ENCODE measurements at places on chromosomes 4 and X. TPM values are rescaled to one million over a fixed set of nuclear protein-coding genes. Genes with fewer than 3 reads are reported as not detected.
A peak's percentile ranks its signal among the peaks of the same experiment; 100 is the strongest.

The PCDH11X gene
- not detected for total RNA-seq

The GABRG1 gene
- 0.05 TPM for total RNA-seq

The NEUROG2 gene
- total RNA-seq, result not detected

The HSPA4L gene
- total RNA-seq, result 1.6 TPM

- peaks cover 2% of the 10 kb centered on the region for H3K36me3 ChIP-seq
- DNase-seq, result no peak
- no peak overlapping the region for H3K27ac ChIP-seq
- H3K4me3 ChIP-seq, result no peak overlapping the region
Observed at GRCh38 chrX:102835504-102836146, 101.4 kb upstream of the RAB40AL start.

- no peak overlapping the region for H3K27ac ChIP-seq
- H3K36me3 ChIP-seq, result no peaks in the 10 kb centered on the region
- H3K27me3 ChIP-seq, result no peaks in the 10 kb centered on the region
- no peak for DNase-seq
- no peaks in the 10 kb centered on the region for H3K4me1 ChIP-seq
Observed at GRCh38 chrX:65406532-65406931, 128.1 kb downstream of the LAS1L start.

DNA sequence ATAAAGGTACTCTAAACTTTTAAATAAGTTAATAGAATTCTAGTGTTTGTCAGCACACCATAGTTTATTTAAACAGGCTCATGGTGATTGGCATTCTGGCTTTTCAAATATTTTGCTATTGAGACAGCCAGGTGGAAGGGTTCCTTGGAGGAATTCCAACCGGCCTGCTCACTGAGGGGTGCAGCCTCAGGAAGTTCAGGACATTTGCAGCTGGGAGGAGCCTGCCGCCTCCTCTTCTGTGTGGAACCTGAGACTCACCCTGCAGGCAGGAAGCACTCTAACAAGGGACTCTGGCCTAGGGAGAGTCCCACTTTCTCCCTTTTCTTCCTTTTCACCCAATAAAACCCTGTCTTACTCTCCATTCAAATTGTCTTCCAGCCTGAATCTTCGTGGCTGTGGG is 1328.0 kb downstream of the FSTL5 start:
- H3K4me1 ChIP-seq, result no peaks in the 10 kb centered on the region
- H3K4me3 ChIP-seq, result no peak overlapping the region

DNA sequence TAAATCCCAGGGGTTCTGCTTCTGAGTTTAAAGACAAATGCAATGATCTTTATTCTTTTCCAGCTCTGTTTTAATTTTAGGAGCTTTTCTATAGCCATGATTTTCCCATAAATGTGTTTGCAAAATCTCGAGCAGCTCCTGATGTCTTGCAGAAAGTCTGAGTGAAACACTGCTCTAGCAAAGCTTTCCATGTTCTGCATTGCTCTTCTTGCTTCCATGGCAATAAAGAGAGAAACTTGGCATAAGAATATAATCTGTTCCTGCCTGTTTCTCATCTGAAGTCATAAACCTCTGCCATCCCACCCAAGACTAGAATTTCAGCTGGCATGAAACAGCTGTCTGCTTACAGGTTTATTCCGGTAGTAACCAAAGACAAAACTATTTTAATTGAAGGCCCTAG is 254.5 kb downstream of the SPRY1 start:
- H3K4me1 ChIP-seq, result peaks cover 9% of the 10 kb centered on the region
- no peaks in the 10 kb centered on the region for H3K27me3 ChIP-seq
- no peaks in the 10 kb centered on the region for H3K36me3 ChIP-seq
- H3K27ac ChIP-seq, result no peak overlapping the region

GRCh38 chr4:127778102-127778501 is 4.0 kb upstream of the HSPA4L start:
- H3K4me1 ChIP-seq, result peaks cover 9% of the 10 kb centered on the region
- DNase-seq, result no peak
- no peak overlapping the region for H3K4me3 ChIP-seq
- H3K36me3 ChIP-seq, result no peaks in the 10 kb centered on the region
- no peak overlapping the region for H3K27ac ChIP-seq

DNA sequence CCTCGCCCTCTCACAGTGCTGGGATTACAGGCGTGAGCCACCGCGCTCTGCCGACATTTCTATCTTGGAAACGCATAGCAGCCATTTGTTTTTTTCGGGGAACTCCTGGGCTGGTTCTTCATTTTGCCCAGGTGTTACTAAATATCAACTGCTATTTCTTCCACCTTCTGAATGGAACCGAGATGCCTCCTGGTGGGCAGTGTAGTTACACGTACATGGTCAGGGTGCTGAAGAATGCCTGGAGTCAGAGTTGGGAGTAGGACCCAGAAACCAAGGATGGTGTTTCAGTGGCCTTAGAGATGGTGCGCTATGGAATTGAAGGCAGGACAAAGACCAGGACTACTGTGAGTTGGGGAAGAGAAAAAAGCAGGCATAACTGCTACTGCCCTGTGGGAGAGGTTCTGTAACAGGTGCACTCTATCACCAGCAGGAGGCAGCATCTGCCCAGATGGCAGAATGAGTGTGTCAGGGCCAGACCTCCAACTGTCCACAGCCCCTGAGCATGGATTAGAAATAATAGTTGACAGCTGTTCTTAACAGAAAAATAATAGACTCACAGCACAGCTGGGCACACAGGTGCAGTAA is 81.7 kb downstream of the ZC4H2 start:
- DNase-seq, result peak; percentile 35
- H3K36me3 ChIP-seq, result no peaks in the 10 kb centered on the region
- no peak overlapping the region for H3K27ac ChIP-seq
- H3K4me3 ChIP-seq, result no peak overlapping the region

DNA sequence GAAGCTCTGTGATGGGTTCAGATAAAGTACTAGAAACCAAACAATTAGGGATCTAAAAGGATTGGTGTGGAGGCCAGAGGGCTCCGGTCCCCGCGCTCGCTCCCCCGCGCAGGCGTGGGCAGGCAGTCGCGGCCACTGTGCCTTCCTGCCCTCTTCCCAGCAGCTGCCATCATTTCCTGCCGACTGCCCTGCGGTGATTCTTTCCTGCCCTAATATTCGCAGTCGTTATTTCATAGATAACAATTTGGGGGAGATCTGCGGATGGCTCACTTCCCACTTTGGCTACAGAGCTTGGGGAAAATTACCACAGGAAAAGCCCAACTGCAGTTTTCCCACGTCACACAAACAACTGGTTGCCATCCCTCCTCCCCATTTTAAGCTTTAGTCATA is 2.2 kb downstream of the GRIA2 start:
- DNase-seq, result no peak
- no peak overlapping the region for H3K27ac ChIP-seq
- H3K27me3 ChIP-seq, result peaks cover 24% of the 10 kb centered on the region
- H3K4me1 ChIP-seq, result peaks cover 3% of the 10 kb centered on the region
- no peaks in the 10 kb centered on the region for H3K36me3 ChIP-seq

DNA sequence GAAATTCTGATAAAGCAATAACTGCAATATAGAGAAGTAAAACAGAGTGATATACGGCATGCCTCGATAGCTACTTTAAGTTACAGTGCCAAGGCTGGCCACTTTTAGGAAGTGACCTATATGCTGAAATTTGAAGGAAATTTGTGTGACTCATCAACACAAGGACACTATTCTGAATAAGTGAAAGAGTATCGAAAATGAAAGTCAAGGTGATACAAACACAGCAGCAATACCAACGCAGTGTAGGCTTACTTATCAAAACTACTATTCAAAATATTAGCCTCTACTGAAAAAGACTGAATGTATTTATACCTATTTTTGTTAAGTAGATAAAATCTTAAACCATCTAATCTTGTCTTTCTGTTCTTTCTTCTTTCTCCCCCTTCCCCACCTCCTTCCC is 459.9 kb upstream of the GNPDA2 start:
- H3K4me1 ChIP-seq, result no peaks in the 10 kb centered on the region
- H3K27me3 ChIP-seq, result no peaks in the 10 kb centered on the region
- H3K27ac ChIP-seq, result no peak overlapping the region
- H3K36me3 ChIP-seq, result no peaks in the 10 kb centered on the region
- DNase-seq, result no peak

DNA sequence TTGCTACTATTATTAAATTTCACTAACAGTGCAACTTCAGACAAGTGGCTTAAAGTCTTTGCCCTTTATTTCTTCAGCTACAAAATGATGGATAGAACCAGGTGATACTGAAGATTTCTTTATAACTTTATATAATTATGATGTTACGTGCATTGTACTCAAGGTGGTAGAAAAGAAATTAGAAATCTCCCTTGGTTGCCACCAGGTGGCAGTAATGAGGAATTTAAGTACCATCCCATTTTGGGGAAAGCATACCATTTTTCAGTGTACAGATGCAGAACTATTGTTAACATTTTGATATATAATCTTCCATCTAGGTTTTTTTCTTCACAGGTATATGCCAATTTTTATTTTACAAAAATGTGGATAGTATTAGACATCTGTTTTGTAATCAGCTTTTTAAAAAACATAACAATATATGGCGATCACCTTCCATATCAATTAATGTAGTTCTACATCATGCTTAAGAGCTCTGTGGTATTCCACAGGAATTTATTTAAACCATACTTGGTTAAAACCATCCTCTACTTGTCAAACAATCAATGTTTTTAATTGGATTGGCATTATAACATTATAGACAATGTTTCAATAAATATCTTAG is 37.7 kb upstream of the RAB33B start:
- no peak overlapping the region for H3K27ac ChIP-seq
- no peak for DNase-seq
- H3K27me3 ChIP-seq, result no peaks in the 10 kb centered on the region
- no peak overlapping the region for H3K4me3 ChIP-seq
- peaks cover 7% of the 10 kb centered on the region for H3K4me1 ChIP-seq

DNA sequence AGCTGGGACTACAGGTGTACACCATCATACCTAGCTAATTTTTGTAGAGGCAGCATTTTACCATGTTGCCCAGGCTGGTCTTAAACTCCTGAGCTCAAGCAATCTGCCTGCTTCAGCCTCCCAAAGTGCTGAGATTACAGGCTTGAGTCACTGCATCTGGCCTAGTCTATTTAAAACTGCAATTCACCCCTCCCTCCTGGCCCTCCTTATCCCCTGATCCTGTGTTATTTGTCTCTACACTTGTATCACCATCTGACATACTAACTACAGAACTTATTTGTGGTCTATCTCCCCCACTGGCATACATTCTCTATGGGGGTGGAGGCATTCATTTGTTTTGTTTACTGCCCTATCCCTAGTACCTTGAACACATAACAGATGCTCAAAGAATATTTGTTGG is 23.7 kb downstream of the CC2D2A start:
- no peaks in the 10 kb centered on the region for H3K36me3 ChIP-seq
- no peaks in the 10 kb centered on the region for H3K4me1 ChIP-seq
- no peak overlapping the region for H3K27ac ChIP-seq
- DNase-seq, result no peak
- no peak overlapping the region for H3K4me3 ChIP-seq

DNA sequence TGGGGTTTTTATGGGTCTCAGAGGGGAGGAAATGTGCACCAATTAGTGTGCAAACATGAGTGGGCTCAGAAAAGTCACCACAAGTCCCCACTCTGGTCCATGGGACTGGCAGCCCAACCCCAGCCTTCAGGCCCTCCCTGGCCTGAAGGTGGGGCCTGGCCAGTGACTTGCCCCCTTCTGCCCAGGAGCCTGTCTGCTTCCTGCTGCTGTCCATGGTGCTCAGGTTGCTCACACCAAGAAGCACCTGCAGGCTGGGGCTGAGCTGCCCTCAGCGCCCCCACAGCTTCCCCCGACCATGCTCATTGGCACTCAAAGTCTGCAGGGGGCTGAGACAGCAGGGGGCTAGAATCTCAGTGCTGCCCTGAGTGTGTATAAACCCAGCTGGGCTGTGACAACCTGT is 30.6 kb upstream of the GC start:
- no peak overlapping the region for H3K4me3 ChIP-seq
- peaks cover 4% of the 10 kb centered on the region for H3K4me1 ChIP-seq
- no peak for DNase-seq
- H3K27me3 ChIP-seq, result no peaks in the 10 kb centered on the region
- H3K36me3 ChIP-seq, result no peaks in the 10 kb centered on the region

GRCh38 chr4:144594471-144594986 is 51.4 kb upstream of the HHIP start:
- no peaks in the 10 kb centered on the region for H3K36me3 ChIP-seq
- no peak overlapping the region for H3K27ac ChIP-seq
- no peak for DNase-seq
- H3K4me3 ChIP-seq, result no peak overlapping the region

GRCh38 chrX:150150076-150150779 is 211.9 kb upstream of the EOLA2 start:
- H3K27me3 ChIP-seq, result no peaks in the 10 kb centered on the region
- H3K4me3 ChIP-seq, result no peak overlapping the region
- DNase-seq, result no peak
- H3K36me3 ChIP-seq, result no peaks in the 10 kb centered on the region
- no peaks in the 10 kb centered on the region for H3K4me1 ChIP-seq

GRCh38 chr4:37463033-37463856 is 218.7 kb downstream of the NWD2 start:
- H3K4me3 ChIP-seq, result no peak overlapping the region
- no peak overlapping the region for H3K27ac ChIP-seq
- H3K27me3 ChIP-seq, result no peaks in the 10 kb centered on the region
- H3K36me3 ChIP-seq, result no peaks in the 10 kb centered on the region
- no peaks in the 10 kb centered on the region for H3K4me1 ChIP-seq
- no peak for DNase-seq

GRCh38 chr4:42167709-42168108 is 15.3 kb upstream of the BEND4 start:
- H3K27me3 ChIP-seq, result no peaks in the 10 kb centered on the region
- no peak overlapping the region for H3K4me3 ChIP-seq
- no peak overlapping the region for H3K27ac ChIP-seq

GRCh38 chrX:137366018-137366633 is 199.8 kb upstream of the ZIC3 start:
- no peak overlapping the region for H3K4me3 ChIP-seq
- H3K36me3 ChIP-seq, result no peaks in the 10 kb centered on the region
- H3K27me3 ChIP-seq, result no peaks in the 10 kb centered on the region
- no peak overlapping the region for H3K27ac ChIP-seq

- no peak overlapping the region for H3K27ac ChIP-seq
- no peaks in the 10 kb centered on the region for H3K4me1 ChIP-seq
- H3K36me3 ChIP-seq, result no peaks in the 10 kb centered on the region
- H3K27me3 ChIP-seq, result no peaks in the 10 kb centered on the region
Observed at GRCh38 chrX:9495496-9495895, 30.6 kb downstream of the TBL1X start.

All from liver (tissue), 10 donors.